ENCODE measurements at places on chromosomes 5 and 9.

- no peak for DNase-seq
Observed at GRCh38 chr5:127025467-127025866, 4.9 kb downstream of the MARCHF3 start.

DNA sequence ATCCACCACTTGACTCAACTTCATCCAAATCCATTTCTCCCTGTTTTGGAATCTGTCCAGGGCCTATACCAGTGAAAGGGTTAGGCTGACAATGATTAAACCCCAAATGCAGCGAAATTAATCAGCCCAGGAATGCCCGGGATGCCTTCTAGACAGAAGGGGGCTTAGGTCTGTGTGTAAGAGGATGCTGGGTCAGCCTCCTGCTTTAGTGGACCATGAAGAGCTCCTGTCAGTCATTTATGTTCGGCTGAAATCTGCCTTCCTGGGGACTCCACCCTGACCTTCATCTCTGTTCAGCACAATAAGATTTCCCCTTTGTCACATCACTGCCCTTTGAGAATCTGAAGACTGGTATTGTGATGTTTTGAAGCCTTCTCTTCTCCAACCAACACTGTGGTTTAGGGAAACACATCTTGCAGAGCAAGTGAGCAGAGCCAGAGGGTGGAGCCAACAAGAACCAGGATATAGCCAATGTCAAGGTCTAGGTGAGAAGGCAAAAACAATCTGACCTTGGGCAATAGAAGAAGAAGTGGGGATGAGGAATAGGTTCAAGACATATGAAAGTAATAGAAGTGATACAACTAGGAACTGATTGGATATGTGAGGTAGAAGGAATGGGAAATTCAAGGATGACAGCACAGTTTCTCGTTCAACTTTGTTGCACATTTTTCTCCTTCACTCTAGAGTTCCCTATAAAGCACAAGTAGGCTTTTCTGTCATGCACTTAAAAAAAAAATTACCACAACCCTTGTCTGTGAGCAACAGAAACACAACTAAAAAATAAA lies 234.4 kb downstream of the ARHGAP26 start:
- DNase-seq = no peak

- no peak for DNase-seq
Observed at GRCh38 chr5:98968056-98968564, 39.3 kb upstream of the CHD1 start.

DNA sequence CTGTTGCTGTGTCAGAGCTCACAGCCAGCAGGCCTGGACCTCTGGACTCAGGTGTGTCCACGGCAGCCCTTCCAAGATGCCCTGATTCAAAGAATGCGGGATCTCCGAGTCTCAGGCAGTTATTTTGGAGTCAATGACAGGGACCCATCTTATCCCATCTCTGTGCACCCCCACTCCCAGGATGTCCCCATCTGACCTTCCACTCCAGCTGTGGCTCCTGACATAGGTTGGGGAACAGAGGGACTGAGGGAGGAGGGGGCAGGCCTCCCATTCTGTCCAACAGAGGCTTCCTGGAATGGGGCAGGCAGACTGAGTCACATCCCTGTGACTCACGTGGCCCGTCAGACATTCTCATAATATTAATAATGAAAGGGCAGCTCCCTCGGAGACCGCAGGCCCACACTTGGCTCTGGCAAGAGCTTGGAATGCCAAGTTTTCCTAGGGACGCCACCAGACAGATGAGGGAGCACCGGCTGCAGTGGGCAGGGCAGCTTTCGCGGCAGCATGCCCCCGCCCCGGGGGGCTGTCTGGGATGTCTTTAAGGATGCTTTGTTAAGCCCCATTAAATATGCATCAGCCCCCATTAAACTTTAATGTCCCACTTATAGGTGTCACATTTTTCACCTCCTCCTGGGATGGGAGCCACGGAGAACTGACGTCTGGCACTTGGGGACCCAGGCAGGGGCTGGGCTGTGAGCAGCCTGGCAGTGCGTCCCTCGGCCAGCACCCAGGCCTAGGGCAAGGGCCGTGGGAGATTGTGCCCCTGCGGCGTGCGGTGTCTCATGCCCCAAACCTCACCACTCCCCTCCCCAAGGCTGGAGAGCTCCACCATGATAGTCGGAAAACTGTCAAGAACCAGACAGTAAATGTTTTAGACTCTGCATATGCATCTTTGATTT lies 23.6 kb upstream of the FIBCD1 start:
- no peak for DNase-seq

DNA sequence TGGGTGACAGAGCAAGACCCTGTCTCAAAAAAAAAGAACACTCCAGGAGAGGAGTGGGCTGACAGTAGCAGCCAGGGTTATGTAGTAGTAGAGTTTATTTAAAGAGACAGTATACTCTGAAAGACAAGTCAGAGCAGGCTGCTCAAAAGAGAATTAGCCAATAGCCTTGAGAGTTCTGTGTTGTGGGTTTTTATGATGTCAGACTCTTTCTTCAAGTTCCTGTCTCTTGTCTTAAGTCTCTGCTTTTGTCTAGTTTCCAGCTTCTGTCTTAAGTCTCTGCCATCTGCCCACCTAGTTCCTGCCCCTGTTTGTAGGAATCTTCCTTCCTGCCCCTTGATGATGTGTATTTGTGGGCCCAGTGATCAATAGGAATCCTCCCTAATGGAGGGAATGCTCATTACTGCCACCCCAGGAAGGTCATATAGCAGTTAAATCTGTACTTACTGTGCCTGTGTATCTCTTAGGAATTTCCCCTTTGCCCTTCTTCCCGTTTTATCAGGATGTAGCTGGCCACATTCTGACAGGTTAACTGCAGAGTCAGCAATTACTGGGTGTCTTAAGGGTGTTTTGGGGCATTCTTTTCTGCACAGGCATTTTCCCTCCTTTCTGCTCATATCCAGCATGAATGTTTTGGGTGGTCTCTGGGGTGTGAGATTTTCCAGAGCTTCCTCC lies 580.5 kb upstream of the SGCD start:
- DNase-seq = no peak

DNA sequence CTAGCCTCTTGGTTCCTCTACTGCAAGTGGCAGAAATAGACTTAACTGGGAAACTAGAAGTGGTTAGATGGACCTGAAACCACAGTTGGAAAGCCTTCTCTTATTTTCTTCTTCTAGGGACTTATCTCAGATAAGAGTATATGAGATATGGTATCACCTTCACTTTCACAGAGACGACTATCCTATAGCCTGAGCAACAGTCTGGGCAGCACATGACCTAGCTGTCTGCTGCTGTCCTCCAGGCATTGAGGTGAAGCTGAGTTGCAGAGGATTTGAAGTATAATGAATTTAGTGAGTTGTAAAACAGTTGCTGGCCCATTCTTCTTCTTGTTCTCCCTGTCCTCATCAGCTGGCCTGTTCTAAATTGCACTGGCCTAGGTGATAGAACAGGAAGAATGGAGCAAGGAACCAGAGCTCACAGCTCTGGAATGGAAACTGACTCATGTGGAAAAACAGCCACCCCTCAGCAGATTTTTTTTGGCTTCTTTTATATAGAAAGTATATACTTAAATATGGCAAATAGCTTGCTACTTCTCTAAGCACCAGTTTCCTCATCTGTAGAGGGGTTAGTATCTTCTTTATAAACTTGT lies 27.8 kb downstream of the RECK start:
- no peak for DNase-seq

- DNase-seq = no peak
Observed at GRCh38 chr9:75422944-75423522, 334.7 kb downstream of the OSTF1 start.

DNA sequence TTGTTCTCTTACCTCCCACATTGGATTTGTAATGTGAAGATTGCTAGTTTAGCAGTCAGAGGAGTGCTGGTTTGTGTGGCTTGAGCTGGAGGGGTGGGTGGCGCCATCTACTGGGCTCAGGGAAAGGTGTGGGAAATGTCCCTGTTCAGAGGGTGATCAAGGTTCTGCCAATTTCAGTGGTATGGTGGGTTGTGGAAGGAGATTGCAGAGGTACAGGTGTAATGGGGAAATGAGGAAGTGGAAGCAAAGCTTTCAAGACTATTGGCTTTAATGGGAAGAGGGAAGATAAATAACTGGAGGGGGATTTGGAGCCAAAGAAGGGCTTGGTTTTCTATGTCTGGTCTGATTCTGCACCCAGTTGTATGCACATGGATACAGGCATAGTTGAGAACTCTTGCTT lies 76.4 kb downstream of the OSMR start:
- peak; percentile 18 for DNase-seq

- DNase-seq = no peak
Observed at GRCh38 chr5:88667496-88668201, 215.3 kb downstream of the MEF2C start.

DNA sequence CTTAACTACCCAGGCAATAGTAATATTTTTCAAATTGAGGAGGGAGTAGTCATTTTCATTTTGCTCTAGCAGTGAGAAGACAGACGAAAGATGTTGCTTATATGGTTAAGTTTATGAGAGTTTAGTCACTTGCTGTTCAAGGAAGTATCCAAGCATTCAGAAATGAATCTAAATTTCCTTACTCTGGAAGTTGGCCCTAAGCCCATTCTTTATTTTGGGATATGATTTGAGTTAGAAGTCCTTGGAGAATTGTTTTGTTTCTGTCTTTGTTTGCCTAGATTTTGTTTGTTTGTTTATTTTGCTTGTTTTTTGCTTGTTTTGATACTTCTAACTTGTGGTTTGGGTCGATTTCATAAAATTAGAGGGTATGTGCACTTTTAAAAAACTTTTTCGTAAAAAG lies 146.4 kb upstream of the FGF10 start:
- DNase-seq = no peak

GRCh38 chr9:20703146-20703545 lies 19.1 kb downstream of the FOCAD start:
- no peak for DNase-seq

GRCh38 chr5:135242866-135243555 lies 156.0 kb downstream of the MACROH2A1 start:
- no peak for DNase-seq

DNA sequence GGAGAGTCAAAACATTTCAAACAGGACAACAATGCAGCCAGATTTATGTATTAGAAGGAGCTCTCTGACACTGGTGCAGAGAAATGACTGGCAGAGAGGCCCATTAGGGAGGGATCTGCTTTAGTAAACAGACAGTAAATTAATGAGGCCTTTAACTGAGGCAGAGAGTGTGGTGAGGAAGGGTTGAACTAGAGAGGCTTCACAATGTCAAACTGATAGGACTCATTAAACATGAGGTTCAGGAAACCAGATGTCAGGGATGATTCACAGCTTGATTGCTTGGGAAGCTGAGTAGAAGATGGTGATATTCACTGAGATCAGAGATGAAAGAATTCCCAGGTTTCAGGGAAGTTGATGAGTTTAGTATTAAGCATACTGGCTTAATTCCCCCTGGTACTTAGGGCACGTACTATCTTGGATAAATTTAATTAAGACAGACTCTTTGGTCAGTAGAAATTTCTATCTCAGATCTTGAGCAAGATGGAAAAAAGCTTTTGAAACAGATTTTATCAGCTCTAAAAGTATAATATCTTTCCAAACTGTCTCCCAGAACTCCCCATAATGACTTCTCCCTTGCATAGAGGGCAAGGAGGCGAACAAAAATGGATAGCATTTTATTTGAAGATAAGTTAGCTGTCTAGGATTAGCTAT lies 8.6 kb upstream of the MUSK start:
- no peak for DNase-seq

DNA sequence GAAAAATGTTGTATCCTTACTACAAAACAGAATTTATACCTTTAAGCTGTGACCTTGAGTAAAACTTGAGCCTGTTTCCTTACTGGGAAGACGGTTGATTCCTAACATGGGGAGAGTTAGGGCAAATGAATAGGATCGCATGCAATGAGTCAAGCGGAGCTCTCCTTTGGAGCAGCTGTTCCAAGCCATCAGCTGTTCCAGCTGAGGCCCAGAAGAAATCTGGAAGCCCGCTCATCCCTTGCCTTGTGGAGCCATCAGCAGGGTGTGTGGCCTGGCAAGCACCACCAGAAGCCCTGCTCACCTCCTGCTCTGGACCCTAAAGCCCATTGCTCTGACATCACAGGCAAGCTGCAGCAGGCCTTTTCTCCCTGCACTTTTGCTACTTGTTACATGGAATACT lies 8.0 kb downstream of the KIAA1191 start:
- DNase-seq = no peak

GRCh38 chr9:78997296-78997695 lies 574.5 kb upstream of the TLE4 start:
- DNase-seq = no peak

DNA sequence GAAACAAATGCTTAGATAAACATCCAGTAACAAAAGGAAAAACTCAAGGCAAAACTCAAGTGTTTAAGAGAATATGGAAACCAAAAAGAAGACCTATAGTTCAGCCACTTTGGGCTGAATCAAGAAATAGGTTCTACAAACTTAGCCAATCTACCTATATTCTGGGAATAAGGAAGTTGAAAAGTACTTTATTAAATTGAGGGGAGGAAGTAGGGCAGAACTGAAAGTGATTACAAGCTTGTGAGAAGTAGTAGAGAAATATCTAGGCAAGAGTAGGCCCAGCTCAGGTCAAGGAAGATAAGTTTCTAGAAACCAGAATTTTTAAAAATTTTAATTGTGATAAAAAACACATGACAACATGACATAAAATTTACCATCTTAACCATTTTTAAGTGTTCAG lies 384.8 kb upstream of the PCSK5 start:
- no peak for DNase-seq

DNA sequence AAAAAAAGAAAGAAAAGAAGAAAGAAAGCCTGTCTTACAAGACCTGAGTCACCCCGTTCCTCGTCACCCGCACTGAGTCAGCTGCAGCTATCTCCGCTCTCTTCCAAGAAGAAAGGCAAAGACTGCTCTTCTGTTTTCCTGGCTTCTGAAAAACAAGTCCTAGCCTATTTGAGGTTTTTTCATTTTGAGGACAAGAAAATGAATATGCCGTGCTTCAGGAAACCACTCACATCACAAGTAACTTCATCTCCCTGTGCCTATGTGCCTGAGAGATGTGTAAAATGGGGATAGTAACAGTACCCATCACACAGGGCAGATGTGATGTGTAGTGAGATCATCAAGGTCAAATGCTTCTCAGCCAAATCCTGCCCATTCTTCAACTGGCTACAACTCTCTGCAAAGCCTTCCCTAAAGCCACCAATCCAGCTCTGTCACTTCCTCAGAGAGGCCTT lies 78.4 kb downstream of the GLDC start:
- no peak for DNase-seq

DNA sequence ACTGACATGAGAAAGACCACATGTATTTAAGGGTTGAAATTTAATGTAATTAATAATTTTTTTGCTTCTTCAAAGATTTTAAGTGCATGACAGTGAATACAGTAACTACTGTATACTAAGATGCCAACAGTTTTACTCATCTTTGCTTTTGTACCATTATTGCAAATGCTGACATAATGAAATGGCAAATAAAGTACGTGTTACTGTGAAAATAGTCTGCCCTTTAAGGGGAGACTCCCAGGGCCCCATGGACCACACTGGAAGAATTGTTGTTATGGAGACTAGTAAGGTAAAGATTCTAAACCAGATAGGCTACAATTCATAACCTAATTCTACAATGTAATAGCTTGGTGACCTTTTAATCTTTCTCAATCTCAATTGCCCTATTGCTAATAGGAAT lies 84.7 kb downstream of the NR3C1 start:
- DNase-seq = no peak

GRCh38 chr5:600886-601541 lies 11.1 kb upstream of the CEP72 start:
- no peak for DNase-seq

GRCh38 chr9:134460206-134460605 lies 134.0 kb downstream of the RXRA start:
- DNase-seq = no peak

DNA sequence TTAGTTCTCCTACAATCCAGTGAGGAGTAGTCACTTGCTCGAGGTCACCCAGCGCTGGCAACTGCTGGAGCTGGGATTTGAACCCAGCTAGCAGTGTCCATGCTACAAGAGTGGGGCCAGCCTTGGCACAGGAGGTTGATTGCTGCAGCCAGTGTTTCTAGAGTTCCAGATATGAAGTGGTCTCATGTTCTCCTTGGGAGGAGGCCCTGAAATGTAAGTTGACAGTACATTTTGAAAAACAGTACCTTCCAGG lies 802 bp downstream of the CCDC107 start:
- no peak for DNase-seq
